ENCODE measurements at places on chromosomes 5 and 9.

GRCh38 chr9:25557645-25558300, 120.5 kb downstream of the TUSC1 start:
- ATAC-seq: no peak
- no peak overlapping the region for H3K27ac ChIP-seq
- no peaks in the 10 kb centered on the region for H3K36me3 ChIP-seq
- H3K4me1 ChIP-seq: no peaks in the 10 kb centered on the region
- no peaks in the 10 kb centered on the region for H3K27me3 ChIP-seq

GRCh38 chr5:79853676-79854418, 137.2 kb downstream of the MTX3 start:
- no peaks in the 10 kb centered on the region for H3K4me1 ChIP-seq
- H3K4me3 ChIP-seq: no peak overlapping the region
- H3K27me3 ChIP-seq: peaks cover 7% of the 10 kb centered on the region
- H3K27ac ChIP-seq: no peak overlapping the region
- peak; percentile 96 for ATAC-seq

GRCh38 chr9:134061019-134061687, 6.7 kb downstream of the BRD3 start:
- H3K4me3 ChIP-seq: no peak overlapping the region
- H3K27ac ChIP-seq: no peak overlapping the region
- H3K4me1 ChIP-seq: peaks cover 8% of the 10 kb centered on the region
- no peaks in the 10 kb centered on the region for H3K36me3 ChIP-seq

DNA sequence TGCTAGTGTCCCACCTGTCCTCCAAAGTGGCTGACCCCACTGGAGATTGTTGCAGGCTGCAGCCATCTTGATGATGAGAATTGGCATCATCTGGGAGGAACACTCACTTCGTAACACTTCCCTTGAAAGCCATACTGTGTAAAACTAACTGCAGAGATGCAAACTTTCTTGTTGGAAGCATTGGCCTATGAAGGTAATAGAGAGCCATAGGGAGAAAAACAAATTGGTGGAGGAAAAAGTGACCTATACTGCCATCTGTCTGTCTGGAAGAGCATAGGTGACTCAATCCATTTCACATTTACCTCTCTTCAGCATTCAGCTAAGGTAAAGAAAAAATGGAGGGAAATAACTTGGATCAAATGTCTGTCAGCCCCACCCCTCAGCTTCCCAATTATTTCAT, 473.4 kb downstream of the NTRK2 start:
- H3K27ac ChIP-seq: no peak overlapping the region
- no peaks in the 10 kb centered on the region for H3K36me3 ChIP-seq
- H3K4me1 ChIP-seq: no peaks in the 10 kb centered on the region

DNA sequence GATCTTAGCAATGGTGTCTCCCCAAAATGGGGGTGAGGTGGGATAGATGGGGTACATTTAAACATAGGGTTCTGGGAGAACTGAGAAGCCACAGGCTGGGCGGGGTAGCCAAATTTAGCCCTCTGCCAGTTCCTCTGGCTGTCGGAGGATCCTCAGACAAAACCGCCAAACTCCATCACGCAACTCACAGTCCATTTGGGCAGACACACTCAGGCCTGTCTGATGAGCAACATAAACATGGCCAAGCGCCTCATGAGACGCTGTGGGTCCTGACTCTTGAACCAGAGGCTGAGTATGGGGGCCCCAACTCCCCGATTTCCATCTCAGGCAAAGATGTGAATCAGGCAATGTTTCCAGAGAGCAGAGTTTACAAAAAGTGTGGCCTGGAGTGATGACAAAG, 162.3 kb downstream of the FGF18 start:
- H3K27me3 ChIP-seq: peaks cover 11% of the 10 kb centered on the region
- no peak for ATAC-seq
- no peaks in the 10 kb centered on the region for H3K36me3 ChIP-seq

- peaks cover 11% of the 10 kb centered on the region for H3K4me1 ChIP-seq
- no peaks in the 10 kb centered on the region for H3K27me3 ChIP-seq
- H3K27ac ChIP-seq: peak overlapping the region; percentile 63
- H3K4me3 ChIP-seq: no peak overlapping the region
These were observed 14.8 kb downstream of the RBM27 start for GRCh38 chr5:146218168-146218567.

- H3K27me3 ChIP-seq: peaks cover 9% of the 10 kb centered on the region
- H3K27ac ChIP-seq: no peak overlapping the region
- no peak for ATAC-seq
- H3K4me3 ChIP-seq: no peak overlapping the region
- H3K36me3 ChIP-seq: no peaks in the 10 kb centered on the region
- no peaks in the 10 kb centered on the region for H3K4me1 ChIP-seq
These were observed 275.8 kb upstream of the ADRA1B start for GRCh38 chr5:159640446-159640845.

- H3K4me3 ChIP-seq: no peak overlapping the region
- peaks cover 10% of the 10 kb centered on the region for H3K4me1 ChIP-seq
- peaks cover 6% of the 10 kb centered on the region for H3K27me3 ChIP-seq
- ATAC-seq: peak; percentile 77
These were observed 24.4 kb downstream of the BHMT start for GRCh38 chr5:79135790-79136553.

DNA sequence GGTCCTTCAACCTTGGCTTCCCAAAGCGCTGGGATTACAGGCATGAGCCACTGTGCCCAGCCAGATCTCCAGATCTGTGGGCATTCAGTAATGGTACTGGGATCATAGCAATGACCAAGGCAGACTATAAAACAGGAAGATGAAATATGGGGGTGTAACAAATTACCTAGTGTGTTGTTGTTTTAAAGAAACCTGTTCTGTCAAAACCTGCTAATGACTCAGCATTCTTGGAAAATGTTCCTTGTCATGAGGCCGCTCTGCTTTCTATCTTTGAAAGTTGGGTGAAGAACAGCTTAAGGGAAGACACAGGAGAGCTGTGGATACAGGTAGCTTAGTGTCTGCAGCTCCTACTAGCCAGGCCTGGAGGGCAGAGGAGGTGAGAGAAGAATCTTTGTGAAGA, 19.4 kb downstream of the TARS1 start:
- peak overlapping the region; percentile 72 for H3K27ac ChIP-seq
- no peak overlapping the region for H3K4me3 ChIP-seq
- ATAC-seq: no peak
- peaks cover 100% of the 10 kb centered on the region for H3K36me3 ChIP-seq
- H3K27me3 ChIP-seq: no peaks in the 10 kb centered on the region

DNA sequence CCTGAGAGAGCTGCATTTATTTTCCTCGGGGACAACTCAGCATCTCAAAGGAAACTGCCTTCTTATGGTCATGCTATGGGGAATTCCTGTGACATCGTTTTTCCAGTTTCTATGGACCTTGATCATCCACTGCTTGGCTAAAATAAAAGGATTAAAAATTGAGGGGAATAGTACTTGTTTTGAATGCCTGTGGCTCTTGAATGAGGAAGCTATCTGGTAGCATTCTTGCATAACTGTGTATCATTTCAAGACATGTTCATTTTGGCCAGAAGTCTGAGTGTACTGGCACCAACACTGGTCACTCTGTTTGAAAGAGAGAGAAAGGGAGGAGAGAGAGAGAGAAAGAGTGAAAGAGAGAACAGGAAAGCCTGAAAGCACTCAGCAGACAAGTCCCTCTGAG, 116.7 kb downstream of the DOCK2 start:
- no peak for ATAC-seq
- peak overlapping the region; percentile 73 for H3K27ac ChIP-seq
- no peaks in the 10 kb centered on the region for H3K27me3 ChIP-seq
- H3K36me3 ChIP-seq: peaks cover 88% of the 10 kb centered on the region
- H3K4me3 ChIP-seq: no peak overlapping the region
- peaks cover 13% of the 10 kb centered on the region for H3K4me1 ChIP-seq

GRCh38 chr9:7536310-7536939, 263.2 kb downstream of the DMAC1 start:
- H3K4me3 ChIP-seq: no peak overlapping the region
- H3K36me3 ChIP-seq: no peaks in the 10 kb centered on the region
- H3K27me3 ChIP-seq: peaks cover 14% of the 10 kb centered on the region
- ATAC-seq: no peak

GRCh38 chr5:147017621-147018020, 139.1 kb upstream of the PPP2R2B start:
- H3K27ac ChIP-seq: no peak overlapping the region
- H3K4me1 ChIP-seq: no peaks in the 10 kb centered on the region
- H3K36me3 ChIP-seq: no peaks in the 10 kb centered on the region

- no peaks in the 10 kb centered on the region for H3K4me1 ChIP-seq
- ATAC-seq: no peak
- peaks cover 14% of the 10 kb centered on the region for H3K27me3 ChIP-seq
- H3K4me3 ChIP-seq: no peak overlapping the region
These were observed 187.2 kb upstream of the PANK3 start for GRCh38 chr5:168766426-168766700.

GRCh38 chr9:94728719-94729118, 2.2 kb downstream of the AOPEP start:
- no peak overlapping the region for H3K4me3 ChIP-seq
- ATAC-seq: no peak
- H3K36me3 ChIP-seq: peaks cover 6% of the 10 kb centered on the region

GRCh38 chr9:132077881-132078698, 1.6 kb downstream of the MED27 start:
- ATAC-seq: peak; percentile 29
- peak overlapping the region; percentile 98 for H3K4me3 ChIP-seq
- H3K27ac ChIP-seq: peak overlapping the region; percentile 97
- H3K36me3 ChIP-seq: peaks cover 55% of the 10 kb centered on the region

DNA sequence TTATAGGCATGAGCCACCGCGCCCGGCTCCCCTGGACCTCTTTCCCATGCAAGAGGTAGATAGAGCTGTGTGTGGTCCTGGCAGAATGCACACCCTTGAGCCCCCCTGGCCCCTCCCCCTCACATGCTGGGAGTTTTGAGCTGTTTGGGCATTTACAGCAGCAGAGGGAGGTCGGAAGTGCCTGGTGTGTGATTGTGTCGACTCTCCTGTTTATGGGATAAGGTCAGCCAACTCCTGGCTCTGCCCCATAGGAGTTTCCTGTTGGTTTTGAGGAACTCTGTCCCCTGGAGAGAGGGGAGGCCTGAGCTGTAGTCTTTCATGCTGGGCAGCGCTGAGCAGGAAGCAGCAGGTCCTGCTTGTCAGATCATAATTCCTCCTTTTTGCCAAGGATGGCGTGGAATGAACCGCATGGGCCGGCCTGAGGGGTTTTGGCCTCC, 6.0 kb downstream of the LRRC8A start:
- H3K27ac ChIP-seq: no peak overlapping the region
- H3K36me3 ChIP-seq: peaks cover 64% of the 10 kb centered on the region
- no peaks in the 10 kb centered on the region for H3K27me3 ChIP-seq
- H3K4me3 ChIP-seq: no peak overlapping the region
- H3K4me1 ChIP-seq: peaks cover 18% of the 10 kb centered on the region

DNA sequence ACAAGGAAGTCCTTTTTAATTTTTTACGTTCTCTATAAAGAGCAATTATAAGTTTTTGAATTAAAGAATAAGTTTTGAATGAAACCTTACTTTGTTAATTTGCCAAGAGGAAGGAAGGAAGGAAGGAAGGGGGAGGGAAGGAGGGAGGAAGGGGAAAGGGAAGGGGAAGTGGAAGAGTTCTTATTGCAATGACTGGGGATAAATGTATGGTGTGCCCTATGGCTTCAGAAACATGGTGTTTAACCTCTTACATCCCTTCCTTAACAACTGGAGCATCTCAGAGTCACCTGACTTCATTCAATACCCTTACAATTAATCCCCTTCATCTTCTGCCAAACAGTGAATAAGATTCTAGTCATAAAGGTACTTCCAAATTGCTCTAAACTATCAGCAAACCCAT, 16.0 kb downstream of the CEMIP2 start:
- H3K4me3 ChIP-seq: no peak overlapping the region
- H3K27me3 ChIP-seq: no peaks in the 10 kb centered on the region
- peaks cover 28% of the 10 kb centered on the region for H3K4me1 ChIP-seq
- ATAC-seq: no peak
- peak overlapping the region; percentile 17 for H3K27ac ChIP-seq

GRCh38 chr5:145960848-145961600, 24.6 kb downstream of the SH3RF2 start:
- no peak overlapping the region for H3K4me3 ChIP-seq
- no peak overlapping the region for H3K27ac ChIP-seq
- no peak for ATAC-seq
- H3K36me3 ChIP-seq: no peaks in the 10 kb centered on the region
- no peaks in the 10 kb centered on the region for H3K4me1 ChIP-seq

DNA sequence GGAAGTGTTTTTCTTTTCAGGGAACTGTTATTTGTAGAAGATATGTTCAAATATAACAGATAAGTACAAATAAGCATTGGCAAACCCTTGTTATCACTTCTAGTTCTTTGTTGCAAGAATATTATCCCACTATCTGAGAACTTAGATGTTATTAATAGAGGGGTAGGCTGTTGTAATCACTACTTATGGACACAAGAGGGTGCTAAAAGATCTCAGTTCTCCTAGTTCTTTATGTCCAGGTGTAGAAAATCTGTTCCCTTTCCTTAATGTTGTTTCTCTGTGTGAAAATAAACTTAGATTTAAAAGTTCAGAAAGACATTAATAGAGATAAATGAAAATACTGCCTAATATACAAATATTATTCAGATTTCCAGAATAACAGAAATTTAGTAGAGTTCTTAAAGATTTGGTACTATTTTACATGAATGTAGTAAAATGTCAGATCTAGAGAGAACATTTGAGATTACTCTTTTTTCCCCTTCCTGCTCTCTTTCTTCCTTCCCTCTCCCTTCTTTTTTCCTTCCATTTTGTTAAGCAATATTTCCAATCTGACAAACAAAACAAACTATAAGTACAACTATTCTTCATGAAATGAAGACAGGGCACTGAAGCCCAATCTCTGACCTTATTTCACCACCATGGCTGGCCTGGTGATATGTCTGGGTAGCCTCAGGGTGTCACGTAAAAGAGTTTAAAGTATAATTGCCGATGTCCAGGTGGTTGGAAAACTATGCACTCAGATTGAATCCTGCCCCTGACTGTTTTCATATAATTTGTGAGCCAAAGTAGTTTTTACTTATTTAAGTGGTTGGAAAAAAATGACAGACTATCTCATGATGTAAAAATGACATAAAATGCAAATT, 43.6 kb upstream of the C5orf46 start:
- ATAC-seq: no peak
- peaks cover 9% of the 10 kb centered on the region for H3K27me3 ChIP-seq
- no peak overlapping the region for H3K27ac ChIP-seq
- no peak overlapping the region for H3K4me3 ChIP-seq
- no peaks in the 10 kb centered on the region for H3K4me1 ChIP-seq
- no peaks in the 10 kb centered on the region for H3K36me3 ChIP-seq

GRCh38 chr5:170190436-170191134, 42.2 kb upstream of the C5orf58 start:
- no peaks in the 10 kb centered on the region for H3K36me3 ChIP-seq
- H3K4me3 ChIP-seq: no peak overlapping the region
- no peak overlapping the region for H3K27ac ChIP-seq
- no peaks in the 10 kb centered on the region for H3K27me3 ChIP-seq
- no peak for ATAC-seq

DNA sequence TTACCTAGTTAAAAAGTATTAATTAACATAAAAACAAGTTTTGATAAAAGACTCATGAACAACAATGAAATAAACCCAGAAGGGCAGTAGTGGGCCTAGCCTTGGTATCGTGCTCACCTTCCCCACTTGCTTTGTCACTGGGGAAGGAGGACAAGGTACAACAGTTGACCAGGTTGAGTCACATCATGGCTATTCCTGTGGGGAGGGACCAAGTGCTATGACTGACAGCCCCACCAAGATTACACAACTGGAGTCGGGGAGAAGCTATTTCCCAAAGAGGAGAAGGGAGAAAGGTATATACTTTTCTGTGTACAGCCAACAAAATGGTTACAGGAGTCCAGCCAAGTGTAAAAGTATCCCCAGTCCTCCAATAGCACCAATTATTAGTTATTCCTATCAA, 251.3 kb upstream of the RFX3 start:
- no peak overlapping the region for H3K27ac ChIP-seq
- ATAC-seq: no peak
- H3K4me3 ChIP-seq: no peak overlapping the region
- no peaks in the 10 kb centered on the region for H3K36me3 ChIP-seq

GRCh38 chr5:6405591-6405990, 27.2 kb upstream of the MED10 start:
- H3K27me3 ChIP-seq: peaks cover 22% of the 10 kb centered on the region
- no peak overlapping the region for H3K27ac ChIP-seq
- no peaks in the 10 kb centered on the region for H3K4me1 ChIP-seq
